CD4-positive, alpha-beta T cell treated with Interleukin-4 for 4 hours (primary cell): ENCODE measurements at places on chromosomes 5 and 9.

GRCh38 chr9:70615464-70616138 lies 201.1 kb upstream of the KLF9 start:
- no peak for DNase-seq

DNA sequence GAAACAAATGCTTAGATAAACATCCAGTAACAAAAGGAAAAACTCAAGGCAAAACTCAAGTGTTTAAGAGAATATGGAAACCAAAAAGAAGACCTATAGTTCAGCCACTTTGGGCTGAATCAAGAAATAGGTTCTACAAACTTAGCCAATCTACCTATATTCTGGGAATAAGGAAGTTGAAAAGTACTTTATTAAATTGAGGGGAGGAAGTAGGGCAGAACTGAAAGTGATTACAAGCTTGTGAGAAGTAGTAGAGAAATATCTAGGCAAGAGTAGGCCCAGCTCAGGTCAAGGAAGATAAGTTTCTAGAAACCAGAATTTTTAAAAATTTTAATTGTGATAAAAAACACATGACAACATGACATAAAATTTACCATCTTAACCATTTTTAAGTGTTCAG lies 384.8 kb upstream of the PCSK5 start:
- no peak for DNase-seq

- DNase-seq, result no peak
These were observed 37.5 kb upstream of the ZFYVE16 start for GRCh38 chr5:80370390-80370789.

DNA sequence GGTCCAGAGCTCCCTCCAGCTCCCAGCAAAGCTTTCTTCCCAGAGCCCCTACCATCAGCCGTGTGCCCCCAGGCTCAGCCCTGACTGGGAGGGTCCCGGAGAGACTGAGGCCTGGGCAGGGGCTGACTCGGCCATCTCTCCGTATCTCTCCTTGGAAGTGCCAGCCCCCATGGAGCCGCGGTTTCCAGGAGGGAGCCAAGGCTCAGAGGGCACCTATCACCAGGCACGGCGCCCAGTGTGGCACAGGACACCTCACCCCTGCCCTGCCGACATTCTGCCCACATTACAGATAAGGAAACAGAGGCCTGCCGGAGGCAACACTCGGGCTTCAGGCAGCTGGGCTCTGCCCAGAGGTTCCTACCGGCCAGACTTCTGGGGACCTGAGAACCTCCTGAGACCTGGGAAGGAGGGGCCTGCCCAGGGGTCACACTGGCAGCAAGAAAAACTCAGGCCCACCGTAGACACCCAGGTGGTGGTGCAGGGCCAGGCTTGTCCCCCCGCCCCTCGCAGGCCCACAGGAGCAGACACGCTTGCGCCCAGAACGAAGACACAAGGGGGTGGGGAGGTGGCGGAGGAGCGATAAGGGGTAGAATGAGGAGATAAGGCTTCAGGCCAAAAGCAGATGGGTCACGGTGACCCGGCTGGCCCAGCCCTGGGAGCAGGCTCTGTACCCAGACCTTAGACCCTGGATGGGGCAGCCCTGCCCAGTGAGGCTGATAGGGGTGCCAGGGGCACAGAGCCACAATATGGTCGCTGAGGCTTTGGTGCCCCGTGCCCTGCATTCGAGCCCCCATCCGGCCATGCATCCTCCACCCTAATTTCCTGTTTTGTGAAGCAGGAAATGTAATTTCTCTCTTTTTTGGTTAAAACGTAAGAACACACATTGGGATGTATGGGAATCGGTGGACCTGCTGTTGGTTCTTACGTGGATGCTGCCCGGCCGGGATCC lies 11.8 kb downstream of the NR5A1 start:
- no peak for DNase-seq

DNA sequence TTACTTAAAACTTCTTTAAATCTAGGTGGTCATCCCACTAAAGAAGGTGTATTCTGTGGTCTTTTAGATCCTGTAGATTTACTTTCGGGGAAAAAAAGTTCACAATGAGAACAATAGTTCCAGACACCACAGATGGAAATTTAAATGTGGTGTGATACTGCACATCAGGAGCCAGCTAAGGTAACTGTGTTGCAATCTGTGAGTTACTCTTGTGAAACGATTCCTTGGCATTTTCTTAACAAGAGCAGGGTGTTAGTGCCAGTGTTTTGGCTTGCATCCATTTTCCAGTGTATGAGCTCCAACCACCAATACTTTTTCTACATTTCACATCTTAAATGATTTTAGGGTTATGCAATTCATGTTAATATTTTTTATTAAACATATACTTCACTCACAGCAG lies 674.5 kb downstream of the CETN3 start:
- no peak for DNase-seq

DNA sequence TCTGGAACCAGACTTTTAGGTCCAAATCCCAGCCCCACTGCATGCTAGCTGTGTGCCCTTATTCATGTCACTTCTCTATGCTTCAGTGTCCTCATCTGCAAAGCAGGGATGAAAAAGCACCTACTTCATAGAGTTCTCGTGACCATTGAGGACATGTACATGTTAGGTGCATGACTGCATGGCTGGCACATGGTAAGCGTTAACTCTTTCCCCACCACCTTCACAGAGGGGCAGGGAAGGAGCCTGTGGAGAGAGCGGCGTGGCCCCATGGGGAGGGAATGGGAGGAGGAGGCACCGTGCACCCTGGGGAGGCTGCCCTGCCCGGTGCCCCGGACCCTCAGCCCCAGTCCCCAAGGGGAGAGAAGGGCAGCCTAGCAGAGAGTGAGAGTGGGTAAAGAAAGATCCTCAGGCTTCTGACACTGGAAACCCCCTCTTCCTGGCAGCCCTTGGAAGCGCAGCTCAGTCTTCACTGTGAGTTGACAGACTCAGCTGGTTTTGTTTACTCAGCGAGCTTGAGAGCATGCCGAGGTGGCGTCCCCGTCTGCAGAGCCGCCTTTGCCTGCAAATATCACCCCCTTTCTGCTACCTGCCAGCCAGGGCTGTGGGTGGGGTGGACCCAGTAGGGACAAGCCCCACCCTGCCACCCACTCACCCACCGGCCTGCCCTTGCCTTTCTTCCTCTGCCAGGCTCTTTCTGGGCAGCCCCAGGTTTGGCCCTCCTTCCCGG lies 10.6 kb upstream of the ANGPTL2 start:
- no peak for DNase-seq

DNA sequence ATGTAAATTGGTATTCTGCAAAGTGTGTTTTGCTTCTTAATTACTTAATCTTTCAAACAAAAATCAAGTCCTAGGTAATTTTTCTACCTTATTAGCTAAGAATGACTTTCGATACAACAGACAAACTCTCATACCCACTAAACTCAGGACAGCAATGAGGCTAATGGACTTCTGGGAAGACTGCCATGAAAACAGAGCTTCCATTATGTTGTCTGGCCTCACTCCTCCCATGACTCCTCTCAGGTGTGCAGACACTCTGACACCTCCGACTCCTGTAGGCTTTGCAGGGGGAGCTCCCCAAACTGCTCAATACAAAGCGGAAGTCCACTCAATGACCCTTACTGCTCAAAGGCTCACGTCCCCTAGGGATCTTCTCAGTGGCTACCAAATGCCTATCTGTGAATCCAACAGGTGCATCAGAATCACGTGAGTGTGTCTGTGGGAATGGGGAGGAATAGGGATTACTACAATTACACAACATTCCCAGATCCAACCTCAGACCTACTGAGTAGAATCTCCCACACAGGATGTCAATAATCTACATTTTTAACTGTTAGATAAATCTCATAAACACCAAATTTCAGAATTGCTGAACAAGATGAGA lies 289.9 kb downstream of the RAB3C start:
- DNase-seq, result no peak

DNA sequence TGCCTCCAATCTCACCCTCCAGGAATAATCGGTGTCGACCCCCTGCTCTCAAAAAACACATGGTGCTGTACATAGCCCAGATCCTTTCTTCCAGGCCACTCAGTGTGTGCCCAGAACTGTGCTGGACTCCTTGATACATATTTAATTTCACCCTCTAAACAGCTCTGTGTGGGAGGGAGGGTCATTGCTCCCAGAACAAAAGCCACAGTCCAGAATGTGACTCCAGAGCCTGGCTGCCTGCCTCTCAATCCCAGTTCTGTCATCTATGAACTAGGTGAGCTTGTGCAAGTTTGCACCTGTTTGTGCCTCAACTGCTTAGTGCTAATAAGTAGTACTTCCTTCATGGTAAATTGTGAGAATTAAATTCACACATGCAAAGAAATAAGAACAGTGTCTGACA lies 93.1 kb downstream of the GABBR2 start:
- no peak for DNase-seq

DNA sequence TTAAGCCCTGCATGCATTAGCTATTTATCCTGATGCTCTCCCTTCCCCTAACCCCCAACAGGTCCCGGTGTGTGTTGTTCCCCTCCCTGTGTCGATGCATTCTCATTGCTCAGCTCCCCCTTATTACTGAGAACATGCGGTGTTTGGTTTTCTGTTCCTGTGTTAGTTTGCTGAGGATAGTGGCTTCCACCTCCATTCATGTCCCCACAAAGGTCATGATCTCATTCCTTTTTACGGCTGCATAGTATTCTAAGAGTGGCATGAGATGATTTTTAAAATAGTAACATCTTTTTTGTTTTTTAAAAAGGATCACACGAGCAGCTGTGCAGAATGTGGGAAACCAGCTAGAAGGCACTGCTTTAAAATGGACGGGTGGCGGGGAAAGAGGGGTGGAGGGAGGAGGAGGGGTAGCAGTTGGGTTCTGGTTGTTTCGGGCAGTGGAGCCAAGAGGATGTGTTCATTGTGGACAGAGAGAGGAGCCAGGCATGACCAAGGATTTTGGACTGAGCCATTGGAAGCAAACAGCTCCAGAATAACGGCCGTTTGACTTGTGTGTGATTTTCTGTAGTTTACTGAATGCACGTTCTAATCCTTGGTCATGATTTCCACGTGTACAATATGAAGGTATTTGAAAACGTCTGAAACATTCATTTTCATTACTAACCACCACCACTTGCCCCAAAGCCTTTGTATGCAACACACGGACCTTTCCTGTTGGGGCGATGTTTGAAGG lies 1.7 kb upstream of the TENT4A start:
- no peak for DNase-seq

GRCh38 chr9:72952914-72953313 lies at the start of gene ALDH1A1:
TSS of gene ALDH1A1 (minus strand) at chr9:72953053. CDS start at chr9:72953000, 53 bp downstream.
- DNase-seq, result no peak

DNA sequence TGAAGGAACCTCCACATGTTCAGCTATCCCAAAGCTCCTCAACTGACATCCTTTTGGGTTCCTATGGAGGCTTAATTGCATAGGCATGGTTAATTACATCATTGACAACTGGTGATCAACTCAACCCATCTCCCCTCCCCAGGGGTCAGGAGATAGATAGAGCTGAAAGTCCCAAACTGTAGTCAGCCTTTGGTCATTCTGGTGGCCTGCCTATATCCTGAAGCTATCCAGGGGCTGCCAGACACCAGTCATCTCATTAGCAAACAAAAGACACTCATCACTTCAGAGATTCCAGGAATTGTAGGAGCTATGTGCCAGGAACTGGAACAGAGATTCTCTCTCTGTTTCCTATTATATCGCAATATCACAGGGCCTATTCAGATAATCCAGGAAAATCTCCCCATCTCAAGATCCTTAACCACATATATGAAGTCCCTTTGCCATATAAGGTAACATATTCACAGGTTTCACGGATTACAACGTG lies 646.5 kb upstream of the GRAMD2B start:
- no peak for DNase-seq

DNA sequence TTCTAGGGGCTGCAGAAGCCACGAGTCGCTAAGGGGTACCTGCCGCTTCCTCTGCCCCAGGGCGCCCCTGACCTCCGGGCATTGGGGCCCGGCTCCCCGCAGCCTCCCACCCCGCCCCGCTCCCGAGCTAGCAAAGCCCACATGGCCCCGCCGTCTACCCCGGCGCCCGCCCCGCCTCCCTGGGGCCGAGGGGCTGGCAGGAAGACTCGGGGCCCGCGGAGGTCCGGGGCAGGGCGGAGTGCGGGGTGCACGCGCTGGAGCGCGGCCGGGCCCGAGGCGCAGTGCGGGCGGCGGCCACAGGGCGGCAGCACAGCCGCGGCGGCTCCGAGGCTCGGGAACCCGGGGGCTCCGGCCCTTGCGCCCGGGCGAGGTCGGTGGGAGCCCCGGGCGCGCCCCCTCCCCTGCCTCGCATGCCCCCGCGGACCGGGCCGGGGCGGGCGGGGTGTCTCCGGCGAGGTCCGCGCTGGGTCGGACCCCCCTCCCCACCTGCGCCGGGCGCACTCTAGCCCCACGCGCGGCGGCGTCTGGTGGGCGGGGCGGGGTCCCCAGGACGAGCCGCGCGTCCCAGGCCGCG lies 6.7 kb downstream of the NRARP start:
- DNase-seq, result no peak

DNA sequence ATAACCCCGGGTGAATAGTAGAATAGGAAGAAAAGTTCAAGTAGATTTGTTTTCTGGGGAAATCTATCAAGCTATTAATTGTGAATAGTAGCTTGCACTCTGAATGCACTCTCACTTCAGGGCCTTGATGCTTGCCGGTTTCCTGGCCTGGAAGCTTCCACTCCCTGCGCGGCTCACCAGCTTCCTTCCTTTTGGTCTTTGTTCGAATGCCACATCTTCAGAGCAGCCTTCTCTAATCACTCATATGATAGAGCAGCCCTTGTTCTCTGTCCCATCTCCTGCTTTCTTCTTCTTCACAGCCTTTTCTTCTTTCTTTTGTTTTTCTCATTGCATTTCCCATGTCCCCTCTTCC lies 146.7 kb downstream of the MAST4 start:
- DNase-seq, result no peak

DNA sequence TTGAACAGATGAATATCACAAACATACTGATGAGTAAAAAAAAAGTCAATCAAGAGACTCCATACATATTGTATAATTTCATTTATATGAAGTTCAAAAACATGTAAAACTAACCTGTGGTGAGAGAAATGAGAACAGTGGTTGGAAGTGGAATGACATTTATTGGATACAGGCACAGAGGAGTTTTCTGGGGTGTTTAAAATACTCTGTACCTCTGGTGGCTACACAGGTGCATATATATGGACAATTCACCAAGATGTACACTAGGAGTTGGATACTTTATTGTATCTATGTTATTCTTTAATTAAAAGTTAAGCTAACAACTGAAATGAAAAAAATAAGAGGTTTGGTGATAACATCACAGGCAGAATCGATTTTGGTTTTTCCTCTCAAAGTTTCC lies 14.1 kb downstream of the FOXD1 start:
- no peak for DNase-seq

- no peak for DNase-seq
These were observed 55.2 kb downstream of the TRIP13 start for GRCh38 chr5:947626-948471.

DNA sequence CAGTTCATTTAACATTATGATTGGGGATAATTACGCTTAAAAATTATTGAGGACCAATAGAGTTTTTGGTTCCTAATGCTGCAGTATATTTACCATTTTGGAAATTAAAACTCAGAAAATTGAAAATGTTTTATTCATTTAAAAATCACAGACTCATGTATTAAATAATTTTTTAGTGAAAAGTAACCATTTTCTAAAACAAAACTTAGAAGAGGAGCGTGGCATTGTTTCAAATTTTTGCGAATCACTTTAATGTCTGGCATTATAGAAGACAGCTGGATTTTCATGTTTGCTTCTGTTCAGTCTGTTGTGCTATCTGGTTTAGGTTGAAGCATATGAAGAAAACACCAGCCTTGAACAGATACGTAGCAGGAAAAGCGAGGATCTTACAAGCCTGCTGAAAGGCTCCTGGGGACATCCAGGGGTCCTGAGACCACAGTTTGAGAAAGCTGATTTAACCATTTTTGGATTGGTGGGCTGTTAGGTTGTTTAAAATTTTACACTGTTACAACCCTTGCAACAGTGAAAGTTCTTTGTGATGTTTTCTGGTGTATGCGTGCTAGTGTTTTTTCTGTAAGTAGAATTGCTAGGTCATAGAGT lies 1.6 kb downstream of the ZFYVE16 start:
- no peak for DNase-seq
